ENCODE measurements at places on chromosomes 7 and 10.
A peak's percentile ranks its signal among the peaks of the same experiment; 100 is the strongest.

DNA sequence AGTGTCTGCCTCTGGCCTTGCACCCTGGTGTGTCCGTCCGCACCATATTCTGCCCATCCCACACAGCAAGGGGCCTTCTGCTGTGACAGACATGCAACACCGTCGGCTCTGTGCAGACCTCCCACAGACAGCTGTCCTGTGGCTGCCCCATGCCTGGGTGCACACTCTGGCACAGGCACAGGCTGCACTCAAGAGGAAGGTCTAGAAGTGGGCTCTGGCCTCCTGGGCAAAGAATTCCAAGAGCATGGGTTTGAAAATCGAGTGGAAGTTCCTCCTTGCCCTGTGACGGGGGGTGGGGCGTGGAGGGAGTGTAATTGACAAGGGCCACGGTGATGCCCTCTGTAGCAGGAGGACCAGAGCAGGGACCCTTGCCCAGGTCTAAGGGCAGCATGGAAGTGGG is 4.3 kb upstream of the LOXL4 start:
- no peak for DNase-seq

DNA sequence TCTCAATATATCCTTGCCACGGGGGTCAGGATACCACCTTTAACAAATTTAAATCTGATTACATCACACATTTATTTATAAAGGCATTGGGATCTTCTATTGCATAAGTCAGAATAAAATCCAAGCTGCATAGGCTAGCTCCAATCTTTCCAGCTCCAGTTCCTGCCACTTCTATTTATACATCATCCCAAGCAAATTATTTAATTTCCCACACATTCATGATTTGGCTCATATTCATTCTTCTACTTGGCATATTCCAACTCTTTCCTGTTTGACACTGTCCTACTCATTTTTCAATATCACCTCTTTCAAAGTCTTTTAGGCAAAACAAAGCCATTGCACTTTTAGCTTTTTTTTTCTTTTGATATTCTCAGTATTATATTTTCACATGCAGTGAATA is 579.0 kb upstream of the FZD8 start:
- DNase-seq = no peak

DNA sequence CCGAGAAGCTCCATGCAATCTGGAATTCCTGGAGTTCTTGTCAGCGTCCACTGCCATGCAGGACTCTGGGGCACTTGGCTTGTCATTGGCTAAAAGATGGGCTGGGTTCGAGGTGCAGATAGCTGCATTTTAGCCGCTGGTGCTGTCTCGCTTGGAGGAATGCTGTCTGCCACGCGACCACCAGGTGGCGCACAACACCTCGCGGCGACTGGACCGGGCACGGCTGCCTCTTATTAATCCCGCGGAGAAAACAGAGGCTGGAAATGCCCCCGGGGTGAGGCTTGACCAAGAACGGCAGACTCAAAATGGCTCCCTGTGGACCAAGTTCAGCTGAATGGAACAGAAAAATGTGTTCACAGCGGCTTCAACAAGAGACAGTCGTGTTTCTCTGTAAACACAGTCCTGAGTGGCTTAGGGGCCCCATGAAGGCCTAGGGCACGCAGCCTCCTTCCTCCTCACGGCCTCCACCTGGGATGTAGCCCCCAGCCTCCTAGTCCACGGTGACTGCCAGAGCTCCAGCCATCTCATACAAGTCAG is 46.2 kb downstream of the AOC1 start:
- peak; percentile 78 for DNase-seq

- no peak for DNase-seq
Observed at GRCh38 chr10:132507956-132508490, 29.6 kb upstream of the INPP5A start.

DNA sequence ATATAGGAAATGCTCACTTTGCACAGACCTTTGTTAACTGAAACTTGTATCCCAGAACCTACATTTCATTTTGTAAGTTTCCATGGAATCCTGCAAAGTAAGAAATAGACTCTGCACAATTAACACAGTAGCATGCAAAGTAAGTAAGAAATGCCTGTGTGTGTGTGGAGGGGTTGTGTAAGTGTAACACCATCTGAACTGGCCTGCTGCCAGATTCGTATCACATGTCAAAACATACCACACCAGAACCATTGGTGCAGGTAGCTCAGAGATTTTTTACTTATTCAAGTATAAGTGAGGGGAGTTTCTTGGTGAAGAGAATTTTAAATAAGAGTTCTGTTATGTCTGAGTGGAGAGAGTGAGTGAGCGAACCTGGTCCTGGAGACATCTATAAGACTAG is 17.9 kb upstream of the DDX21 start:
- DNase-seq = no peak

DNA sequence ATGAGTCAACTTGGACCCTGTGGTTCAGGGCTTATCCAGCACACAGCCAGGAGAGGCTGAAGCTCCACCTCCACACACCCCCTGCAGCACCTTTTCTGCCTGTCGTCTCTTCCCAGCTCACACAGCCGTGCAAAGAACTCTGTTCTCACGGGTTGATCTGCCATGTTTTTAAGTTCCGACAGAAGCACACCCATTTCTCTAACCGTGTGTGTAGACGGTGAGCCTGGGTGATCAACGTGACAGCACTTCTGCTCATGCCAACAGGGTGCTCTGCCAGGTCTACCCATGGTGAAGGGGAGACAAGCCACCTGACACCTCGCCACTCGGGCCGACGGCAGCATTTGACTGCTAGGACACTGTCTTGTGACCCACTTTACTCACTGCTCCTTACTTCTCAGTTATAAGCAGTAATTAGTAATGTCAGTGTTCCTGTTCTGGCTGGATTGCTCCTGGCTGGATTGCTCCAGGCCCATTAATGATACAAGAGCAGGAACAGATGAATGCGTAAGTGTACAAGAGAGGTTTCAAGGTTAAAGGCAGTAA is 90.5 kb downstream of the RNF216 start:
- no peak for DNase-seq

DNA sequence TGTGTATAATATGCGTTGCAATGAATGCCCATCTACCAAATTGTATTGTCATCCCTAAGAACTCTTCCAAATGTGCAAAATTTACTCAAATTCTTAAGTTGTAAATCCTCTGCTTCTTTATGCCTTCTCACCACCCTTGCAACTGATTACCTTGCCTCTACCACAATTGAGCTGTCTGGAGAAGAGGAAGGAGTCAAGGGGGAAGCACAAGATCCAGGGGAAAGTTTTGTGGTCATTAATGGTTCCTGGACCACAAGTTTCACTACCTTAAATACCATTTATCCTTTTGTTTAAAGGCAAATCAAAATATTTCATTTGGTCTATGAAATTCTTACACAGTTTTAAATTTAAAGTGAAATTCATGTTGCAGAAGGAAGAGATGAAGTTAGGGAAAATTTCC is 16.7 kb downstream of the CRPPA start:
- DNase-seq = no peak
